Stimulated activated CD8-positive, alpha-beta memory T cell treated with anti-CD3 and anti-CD28 coated beads, Interleukin-12 subunit alpha, Interleukin-12 subunit beta, amount 100 ng/mL, for 4 hours (primary cell): ENCODE measurements at places on chromosomes 6 and 20.

- no peak for DNase-seq
Observed at GRCh38 chr6:170536671-170537070, 16.4 kb downstream of the PSMB1 start.

- DNase-seq: no peak
Observed at GRCh38 chr20:49687595-49688567, 25.8 kb downstream of the B4GALT5 start.

DNA sequence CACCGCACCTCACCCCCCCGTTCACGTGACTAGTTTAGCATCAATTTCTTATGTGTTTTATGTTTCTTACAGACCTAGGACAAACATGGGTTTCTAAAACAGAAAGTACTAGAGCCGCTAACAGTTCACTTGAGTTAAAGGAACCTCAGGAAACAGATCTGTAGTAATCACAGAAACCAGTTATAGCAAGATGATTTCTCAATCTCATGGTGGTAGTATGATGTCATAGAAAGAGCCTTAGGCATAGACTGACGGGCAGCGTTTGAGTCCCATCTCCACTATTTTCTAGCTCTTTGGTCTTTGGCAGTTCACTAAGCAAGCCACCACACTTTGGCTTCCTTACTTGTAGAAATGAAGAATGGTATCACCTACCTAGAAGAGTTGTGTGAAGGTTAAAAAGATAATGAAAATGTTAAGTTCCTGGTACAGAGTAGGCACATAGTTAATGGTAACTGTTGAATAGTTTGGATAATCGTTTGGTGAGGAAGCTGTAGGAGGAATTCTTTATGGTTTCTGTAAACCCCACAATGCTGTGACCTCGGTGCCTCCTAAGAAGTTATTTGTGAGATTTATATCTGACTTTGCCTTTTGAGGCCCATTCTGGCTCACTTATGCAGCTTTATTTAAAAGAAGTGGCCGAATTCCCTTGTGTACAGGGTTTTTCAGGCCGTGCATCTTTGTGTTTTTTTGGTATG, 21.3 kb downstream of the CTNNBL1 start:
- DNase-seq: no peak

DNA sequence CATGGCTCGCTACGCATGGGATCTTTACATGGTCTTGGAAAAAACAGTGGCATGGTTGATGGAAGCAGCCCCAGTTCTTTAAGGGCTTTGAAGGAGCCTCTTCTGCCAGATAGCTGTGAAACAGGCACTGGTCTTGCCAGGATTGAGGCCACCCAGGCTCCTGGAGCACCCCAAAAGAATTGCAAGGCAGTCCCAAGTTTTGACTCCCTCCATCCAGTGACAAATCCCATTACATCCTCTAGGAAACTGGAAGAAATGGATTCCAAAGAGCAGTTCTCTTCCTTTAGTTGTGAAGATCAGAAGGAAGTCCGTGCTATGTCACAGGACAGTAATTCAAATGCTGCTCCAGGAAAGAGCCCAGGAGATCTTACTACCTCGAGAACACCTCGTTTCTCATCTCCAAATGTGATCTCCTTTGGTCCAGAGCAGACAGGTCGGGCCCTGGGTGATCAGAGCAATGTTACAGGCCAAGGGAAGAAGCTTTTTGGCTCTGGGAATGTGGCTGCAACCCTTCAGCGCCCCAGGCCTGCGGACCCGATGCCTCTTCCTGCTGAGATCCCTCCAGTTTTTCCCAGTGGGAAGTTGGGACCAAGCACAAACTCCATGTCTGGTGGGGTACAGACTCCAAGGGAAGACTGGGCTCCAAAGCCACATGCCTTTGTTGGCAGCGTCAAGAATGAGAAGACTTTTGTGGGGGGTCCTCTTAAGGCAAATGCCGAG, 78.2 kb downstream of the ASXL1 start:
- DNase-seq: no peak

- DNase-seq: no peak
Observed at GRCh38 chr20:48338717-48339116, 489.1 kb downstream of the PREX1 start.

DNA sequence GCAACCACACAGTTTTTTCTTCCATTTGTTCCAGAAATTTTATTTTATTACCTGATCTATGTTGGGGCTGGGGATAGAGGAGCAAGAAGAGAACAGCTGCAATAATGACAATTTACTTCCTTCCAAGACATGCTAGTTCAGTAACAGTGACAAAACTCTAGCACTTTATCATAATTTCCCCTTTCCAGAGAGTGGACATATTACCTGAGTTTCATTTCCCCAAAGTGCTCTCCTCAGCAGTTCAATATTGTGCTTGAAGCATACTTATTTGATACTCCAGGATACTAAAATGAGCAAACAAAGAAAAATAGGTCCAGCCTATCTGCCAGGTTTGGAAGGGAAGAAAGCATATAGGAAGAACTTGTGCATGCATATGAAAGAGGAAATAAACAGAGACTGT, 157.7 kb downstream of the ID4 start:
- DNase-seq: no peak

DNA sequence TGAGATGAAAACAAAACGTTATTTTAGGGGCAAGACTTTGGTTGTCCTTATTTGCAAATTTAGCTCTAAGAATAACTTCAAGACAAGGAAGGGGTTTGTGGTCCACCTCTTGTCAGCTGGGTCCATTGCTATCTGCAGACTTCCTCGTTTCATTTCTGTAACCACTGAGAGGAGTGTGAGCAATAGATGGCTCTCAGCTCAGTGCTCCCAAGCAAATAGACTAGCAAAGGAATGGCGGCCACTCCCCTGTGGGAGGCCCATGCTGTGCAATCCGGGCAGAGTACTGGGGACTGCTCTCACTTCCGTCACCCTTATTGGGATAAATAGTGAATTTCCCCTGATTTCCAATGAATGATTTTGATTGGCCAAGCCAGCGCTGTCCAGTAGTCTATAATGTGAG, 176.6 kb downstream of the ZDHHC14 start:
- DNase-seq: no peak

- DNase-seq: no peak
Observed at GRCh38 chr6:22809370-22809769, 240.0 kb downstream of the HDGFL1 start.

DNA sequence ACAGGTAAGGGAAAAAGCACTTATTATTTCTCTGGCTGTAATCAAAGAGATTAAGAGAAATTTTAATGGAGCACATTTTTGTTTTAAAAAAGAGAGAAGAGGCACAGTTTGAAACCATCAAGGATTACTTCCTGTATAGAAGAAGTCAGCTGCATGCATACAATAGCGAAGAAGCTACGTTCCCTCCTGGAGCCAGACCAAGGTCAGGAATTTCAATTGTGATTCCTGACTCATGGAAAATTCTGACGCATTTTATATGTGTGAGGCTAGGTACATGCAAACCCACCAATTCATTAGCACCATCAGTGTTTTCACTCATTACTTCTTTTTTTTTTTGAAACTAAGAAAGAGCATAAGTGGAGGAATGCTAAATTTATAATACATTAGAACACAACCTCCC, 232.7 kb upstream of the SGK1 start:
- DNase-seq: no peak

DNA sequence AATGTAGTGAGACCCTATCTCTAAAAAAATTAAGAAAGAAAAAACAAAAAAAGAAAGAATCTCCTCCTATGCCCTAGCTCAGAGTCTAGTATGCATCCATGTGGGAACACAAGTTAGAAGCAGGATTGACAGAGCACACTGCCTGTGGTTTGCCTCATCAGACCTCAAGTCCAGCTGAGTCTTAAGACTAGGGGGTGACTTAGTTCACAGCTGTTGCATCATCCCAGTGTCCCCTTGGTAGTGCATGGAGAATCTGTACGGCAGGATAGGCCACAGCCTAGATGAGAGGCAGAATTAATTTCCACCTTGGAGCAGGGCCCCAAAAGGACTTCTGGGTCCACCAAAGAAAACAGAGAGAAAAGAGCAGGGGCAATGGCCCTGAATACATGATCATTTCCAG, 13.7 kb downstream of the PNPLA1 start:
- DNase-seq: no peak

GRCh38 chr20:17442588-17442987, 88.6 kb downstream of the BFSP1 start:
- DNase-seq: no peak

DNA sequence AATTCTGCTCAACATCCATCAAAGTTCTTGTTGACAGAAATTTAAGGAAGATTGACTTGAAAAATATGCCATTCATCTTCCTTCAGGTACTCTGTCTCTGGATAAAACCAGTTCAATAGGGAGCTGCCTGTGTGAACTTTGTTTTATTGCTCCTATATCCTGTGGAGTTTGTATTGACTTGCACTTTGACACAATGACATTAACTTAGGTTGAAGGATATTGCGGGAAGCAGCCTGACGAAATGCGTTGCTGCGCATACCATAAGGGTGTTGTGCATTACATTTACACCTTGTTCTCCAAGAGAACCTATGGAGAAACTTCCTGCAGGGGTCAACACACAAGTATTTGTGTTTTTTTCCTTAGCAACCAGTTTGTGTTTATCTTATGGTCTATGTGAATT, 185.4 kb upstream of the GRIK2 start:
- no peak for DNase-seq

DNA sequence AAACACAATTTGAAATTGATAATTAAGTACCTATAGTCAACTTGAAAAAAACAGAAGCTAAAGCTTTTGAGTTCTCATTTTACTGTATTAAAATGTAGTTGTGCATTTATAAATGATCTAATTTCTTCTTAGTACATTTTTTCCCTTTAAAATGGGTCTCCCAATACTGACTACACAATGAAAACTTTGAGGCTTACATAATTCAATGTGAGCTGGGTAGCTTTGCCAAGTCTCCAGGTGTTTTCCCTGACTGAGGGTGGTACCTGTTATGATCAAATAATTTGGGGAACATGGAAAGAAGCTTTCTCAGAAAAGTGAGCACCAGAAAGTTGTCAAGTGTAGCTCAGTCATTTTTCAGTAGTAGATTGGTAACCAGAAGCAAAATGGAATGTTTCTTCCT, 74.3 kb downstream of the ARMC2 start:
- no peak for DNase-seq

DNA sequence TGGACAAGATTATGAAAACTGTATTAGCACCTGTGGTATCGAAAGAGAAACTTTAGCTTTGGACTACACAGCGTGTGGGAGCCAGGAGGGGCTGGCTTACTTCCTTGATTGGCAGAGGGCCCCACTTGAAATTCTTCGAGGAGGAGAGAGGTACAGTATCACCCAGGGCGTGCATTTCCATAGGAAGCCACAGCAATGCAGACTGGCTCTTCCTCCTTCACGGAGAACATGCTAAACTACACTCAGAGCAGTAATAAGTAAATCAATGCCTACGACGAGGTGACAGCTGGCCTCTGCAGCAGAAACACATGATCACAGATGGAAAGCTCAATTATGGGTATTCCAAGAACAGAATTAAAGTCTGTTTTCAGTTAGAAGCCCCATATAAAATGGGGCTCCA, 44.2 kb downstream of the MYLK4 start:
- DNase-seq: no peak

- DNase-seq: no peak
Observed at GRCh38 chr6:46325561-46326530, 155.1 kb upstream of the ENPP5 start.

DNA sequence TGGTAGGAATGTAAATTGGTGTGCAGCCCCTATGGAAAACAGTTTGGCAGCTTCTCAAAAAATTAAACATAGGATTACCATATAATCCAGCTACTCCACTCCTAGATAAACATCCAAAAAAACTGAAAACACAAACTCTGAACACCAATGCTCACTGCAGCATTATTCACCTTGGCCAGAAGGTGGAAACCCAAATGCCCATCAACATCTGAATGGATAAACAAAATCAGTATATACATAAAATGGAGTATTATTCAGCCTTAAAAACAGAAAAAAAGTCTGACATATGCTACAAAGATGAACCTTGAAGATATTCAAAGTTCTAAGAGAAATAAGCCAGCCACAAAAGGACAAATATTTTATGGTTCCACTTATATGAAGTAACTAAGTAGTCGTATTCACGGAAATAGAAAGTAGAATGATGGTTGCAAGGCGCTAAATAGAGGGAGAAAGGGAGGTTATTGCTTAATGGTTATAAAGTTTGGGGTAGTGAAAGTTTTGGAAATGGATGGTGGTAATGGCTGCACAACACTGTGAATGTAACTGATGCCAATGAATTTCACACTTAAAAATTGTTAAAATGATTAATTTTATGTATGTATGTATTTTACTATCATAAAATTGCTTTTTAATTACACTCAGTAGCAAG, 4.0 kb downstream of the PHF10 start:
- DNase-seq: no peak

DNA sequence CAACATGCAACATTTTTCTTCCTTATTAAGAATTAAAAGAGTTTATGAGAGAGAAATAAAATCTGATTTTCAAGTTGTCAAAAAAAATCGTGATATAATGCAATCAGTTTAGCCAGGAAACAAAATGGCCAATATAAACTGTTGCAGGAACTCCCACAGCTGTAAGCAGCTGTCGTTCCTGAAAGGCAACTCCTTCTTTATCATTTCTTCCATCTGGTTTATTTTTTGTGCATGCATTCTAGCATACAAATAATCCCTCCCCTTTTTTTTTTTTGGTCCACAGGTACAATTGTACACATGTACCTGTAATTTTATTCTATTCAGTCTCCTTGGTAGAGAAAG, 19.7 kb downstream of the TRAF3IP2 start:
- DNase-seq: no peak

DNA sequence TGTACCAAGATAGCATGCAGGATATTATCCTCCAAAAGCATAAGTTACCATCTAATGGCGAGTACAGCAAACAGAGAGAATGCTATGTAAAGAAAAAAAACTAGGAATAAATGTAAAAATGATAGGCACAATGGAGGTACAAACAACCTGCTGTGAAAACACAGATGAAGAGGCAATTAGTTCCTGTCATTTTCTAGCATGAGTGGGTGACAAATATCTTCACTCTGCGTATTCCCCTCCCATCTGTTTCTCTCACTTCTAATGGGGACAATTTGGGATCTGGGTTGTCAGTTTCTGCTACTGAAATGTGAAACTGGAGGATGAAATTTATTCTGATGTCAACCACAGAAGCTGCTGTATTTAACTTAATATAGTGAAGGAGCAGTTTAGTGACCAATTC, 11.7 kb upstream of the PTPRK start:
- DNase-seq: no peak

GRCh38 chr20:57810511-57811373, 100.9 kb upstream of the PMEPA1 start:
- no peak for DNase-seq

- no peak for DNase-seq
Observed at GRCh38 chr6:161029195-161029809, 37.7 kb downstream of the MAP3K4 start.
